Central memory CD8-positive, alpha-beta T cell (primary cell): ENCODE measurements at places on chromosomes 12 and 14.

GRCh38 chr12:67648521-67649260, at the start of gene DYRK2:
Gene DYRK2 (plus strand): TSS chr12:67648745. CDS start chr12:67649134, 389 bp downstream.
- H3K27ac ChIP-seq, result peak within 1 kb of the TSS; percentile 98
- peaks cover 46% of the 10 kb centered on the region for H3K4me1 ChIP-seq
- DNase-seq, result peak; percentile 58
- no peaks in the 10 kb centered on the region for H3K27me3 ChIP-seq
- peaks cover 39% of the 10 kb centered on the region for H3K36me3 ChIP-seq

GRCh38 chr14:89367779-89368120, 49.3 kb downstream of the FOXN3 start:
- peaks cover 12% of the 10 kb centered on the region for H3K36me3 ChIP-seq
- H3K27ac ChIP-seq, result peak overlapping the region; percentile 32
- H3K4me3 ChIP-seq, result no peak overlapping the region

DNA sequence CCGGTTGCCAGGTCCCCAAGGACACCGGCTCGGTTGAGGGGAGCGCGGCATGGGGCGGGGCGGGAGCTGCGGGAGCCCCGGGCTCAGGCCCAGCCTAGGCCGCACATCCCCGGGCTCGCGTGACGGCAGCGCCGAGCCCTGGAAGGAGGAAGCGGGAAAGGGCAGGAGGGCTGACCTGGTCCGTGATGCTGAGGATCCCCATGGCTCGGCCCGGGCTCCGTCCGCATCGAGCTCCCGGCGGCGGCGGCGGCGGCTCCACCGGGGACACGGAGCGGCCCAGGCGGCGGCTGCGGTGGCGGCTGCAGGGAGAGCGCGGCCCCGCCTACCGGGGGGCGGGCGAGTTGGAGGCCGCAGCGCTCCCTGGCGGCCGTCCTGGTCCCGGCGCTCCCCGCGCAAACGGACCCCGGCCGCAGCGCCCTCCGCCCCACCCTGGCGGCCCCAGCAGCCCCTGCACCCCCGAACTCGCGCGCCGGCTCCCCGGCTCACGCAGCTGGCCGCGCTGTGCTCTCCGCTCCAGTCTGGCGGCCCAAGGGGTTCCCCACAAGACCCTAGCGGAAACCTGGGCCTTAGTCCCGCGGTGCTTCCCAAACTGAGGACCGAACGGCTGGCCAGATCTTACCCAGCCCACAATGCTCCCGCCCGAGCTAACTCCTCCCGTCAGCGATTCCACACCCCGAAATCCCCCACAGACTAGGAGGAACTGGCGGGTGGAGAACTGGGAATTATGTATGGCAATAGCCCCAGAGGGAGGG, at the start of gene ANKRD52:
TSS of gene ANKRD52 (minus strand) at position 317 of the 752 bp plus-strand sequence. CDS start at position 202, 115 bp downstream.
- H3K4me1 ChIP-seq, result peaks cover 29% of the 10 kb centered on the region
- peaks cover 31% of the 10 kb centered on the region for H3K36me3 ChIP-seq
- peak within 1 kb of the TSS; percentile 96 for H3K4me3 ChIP-seq
- H3K27ac ChIP-seq, result peak within 1 kb of the TSS; percentile 85
- H3K27me3 ChIP-seq, result no peaks in the 10 kb centered on the region

- no peak for DNase-seq
- H3K4me1 ChIP-seq, result no peaks in the 10 kb centered on the region
- no peaks in the 10 kb centered on the region for H3K36me3 ChIP-seq
- H3K4me3 ChIP-seq, result no peak overlapping the region
- peaks cover 51% of the 10 kb centered on the region for H3K27me3 ChIP-seq
- H3K27ac ChIP-seq, result no peak overlapping the region
These were observed 143.5 kb upstream of the FKBP4 start for GRCh38 chr12:2651068-2651965.

DNA sequence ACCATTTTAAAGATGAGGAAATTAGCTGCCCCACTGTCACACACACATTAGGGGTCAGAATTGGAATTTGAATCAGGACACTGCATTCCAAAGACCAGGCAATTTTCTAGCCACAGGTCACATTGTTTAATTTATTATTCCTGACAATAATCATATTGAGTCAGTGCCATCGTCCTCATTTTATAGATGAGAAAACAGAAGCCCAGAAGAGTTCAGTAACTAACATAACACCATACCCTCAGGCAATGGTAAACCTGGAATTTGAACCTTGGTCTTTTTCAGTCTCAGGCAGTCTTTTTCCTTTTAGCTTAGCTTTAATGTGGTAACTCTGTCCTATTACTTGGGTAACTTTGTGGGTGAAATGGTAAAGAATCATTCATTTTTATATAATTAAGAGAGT, 330.3 kb upstream of the SYT1 start:
- no peaks in the 10 kb centered on the region for H3K4me1 ChIP-seq
- no peak for DNase-seq
- H3K4me3 ChIP-seq, result no peak overlapping the region
- H3K27me3 ChIP-seq, result no peaks in the 10 kb centered on the region

DNA sequence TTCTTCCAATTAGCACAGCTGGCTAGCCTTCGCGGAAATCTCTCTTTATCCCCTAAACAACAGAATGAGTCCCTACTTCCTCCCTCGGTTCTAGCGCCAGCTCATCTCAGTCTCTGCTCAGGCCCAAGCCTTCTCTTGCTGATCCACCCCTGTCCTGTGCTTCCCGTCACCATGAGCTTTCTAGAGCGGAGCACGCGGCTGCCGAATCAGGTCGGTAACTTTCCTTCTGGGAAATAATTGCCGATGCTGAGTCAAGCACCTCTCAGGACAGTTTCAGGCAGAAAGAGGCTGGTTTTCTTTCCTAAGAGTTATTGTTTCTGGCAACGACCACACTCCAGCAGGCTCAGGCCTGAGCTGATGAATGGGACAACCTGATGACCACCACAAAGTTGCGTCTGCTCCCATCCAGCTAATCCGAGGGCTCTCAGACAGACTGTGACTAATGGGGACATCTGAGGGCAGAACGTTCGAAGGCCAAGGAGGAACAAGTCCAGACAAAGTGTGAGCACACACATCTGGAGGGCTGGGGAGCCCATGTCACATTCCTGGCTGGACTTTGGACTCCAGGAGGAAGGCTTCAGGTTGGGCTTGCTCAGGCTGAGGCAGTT, 13.6 kb upstream of the GPR68 start:
- no peaks in the 10 kb centered on the region for H3K27me3 ChIP-seq
- no peak overlapping the region for H3K4me3 ChIP-seq
- H3K36me3 ChIP-seq, result peaks cover 32% of the 10 kb centered on the region

DNA sequence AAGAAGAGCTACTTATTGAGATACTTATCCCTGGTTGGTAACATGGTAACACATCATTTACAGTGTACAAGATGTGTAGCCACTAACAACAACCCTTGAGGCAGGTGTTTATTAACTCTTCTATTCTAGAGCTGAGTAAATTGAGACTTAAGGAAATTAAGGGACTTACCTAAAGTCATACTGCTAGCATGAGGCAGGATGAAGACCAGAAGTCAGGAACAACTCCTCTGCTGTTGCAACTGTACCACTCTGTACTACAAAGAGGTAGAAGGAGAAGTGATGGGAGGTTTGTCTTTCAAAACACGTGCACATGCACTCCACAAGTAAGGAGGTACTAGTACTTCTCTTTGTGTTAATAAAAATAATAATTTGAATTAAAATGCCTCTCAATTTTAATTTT, 79.9 kb downstream of the LLPH start:
- peaks cover 29% of the 10 kb centered on the region for H3K27me3 ChIP-seq
- H3K36me3 ChIP-seq, result no peaks in the 10 kb centered on the region
- H3K4me1 ChIP-seq, result no peaks in the 10 kb centered on the region
- DNase-seq, result no peak
- no peak overlapping the region for H3K27ac ChIP-seq

DNA sequence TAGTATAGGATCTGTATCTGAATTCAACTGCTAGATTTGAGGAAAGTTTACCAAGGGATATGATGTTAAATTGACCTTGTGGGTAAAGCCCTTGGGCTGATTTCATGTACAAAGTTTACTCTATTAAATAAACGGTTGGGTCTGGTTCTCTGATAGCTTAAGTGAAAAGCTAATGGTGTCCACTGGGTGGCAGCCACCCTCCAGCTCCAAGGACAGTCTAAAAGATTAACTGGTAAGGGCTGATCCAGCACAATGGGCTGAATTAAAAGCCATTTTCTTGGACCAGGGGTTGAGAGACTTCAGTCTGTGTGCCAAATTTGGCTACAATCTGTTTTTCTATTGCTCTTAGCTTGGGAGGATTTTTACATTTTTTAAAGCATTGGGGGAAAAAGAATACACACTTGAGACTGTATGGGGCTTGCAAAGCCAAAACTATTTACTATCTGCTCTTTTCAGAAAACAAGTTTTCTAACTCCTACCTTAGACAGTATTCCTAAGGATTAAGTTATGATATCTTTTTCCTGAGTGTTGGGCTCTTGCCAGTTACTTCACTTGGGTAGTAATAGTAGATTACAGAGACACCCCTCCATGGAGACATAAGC, 116.5 kb downstream of the GPHN start:
- DNase-seq, result no peak
- no peaks in the 10 kb centered on the region for H3K27me3 ChIP-seq
- no peak overlapping the region for H3K27ac ChIP-seq
- H3K4me1 ChIP-seq, result no peaks in the 10 kb centered on the region
- H3K4me3 ChIP-seq, result no peak overlapping the region

GRCh38 chr12:101552277-101552676, 42.5 kb upstream of the MYBPC1 start:
- H3K4me1 ChIP-seq, result no peaks in the 10 kb centered on the region
- no peaks in the 10 kb centered on the region for H3K36me3 ChIP-seq
- H3K27me3 ChIP-seq, result peaks cover 50% of the 10 kb centered on the region

- no peak overlapping the region for H3K27ac ChIP-seq
- peaks cover 30% of the 10 kb centered on the region for H3K27me3 ChIP-seq
- no peak overlapping the region for H3K4me3 ChIP-seq
- peaks cover 16% of the 10 kb centered on the region for H3K4me1 ChIP-seq
These were observed 1.9 kb upstream of the SEL1L start for GRCh38 chr14:81535396-81536164.

DNA sequence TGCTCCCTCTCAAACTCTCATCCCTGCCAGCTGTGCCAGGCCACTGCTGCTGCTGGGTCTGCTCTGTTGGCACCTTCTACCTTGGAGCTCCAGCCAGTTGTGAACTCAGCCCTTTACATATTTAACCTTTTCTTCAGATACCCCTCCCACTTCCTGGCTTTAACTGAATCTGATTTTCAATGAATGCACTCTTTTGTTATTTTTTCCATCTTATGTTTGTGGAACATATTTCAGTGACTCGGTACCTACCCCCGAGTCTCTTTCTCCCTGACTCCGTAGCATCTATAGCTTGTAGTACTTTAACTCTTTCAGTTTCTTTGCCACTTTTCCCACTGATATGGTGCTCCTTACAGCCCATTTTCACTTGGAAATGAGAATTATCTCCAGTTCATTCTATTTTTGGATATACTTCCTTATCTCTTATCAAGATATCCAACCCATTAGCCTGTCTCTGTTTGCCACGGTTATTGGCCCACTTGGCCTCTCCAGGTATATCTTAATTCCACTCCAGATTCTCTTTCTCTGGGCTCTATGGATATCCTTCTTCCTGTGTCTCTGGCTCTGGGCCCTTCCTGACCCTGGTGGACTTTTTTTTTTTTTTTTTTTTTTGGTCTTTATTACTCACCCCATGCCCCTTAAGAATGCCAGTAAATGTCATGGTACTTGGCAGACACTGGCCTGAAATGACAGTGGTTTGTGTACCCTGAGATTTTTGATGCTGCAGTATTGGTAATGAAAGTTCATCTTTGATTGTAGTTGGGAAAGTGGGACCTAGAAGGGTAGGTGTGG, 62.7 kb downstream of the PELI2 start:
- peaks cover 5% of the 10 kb centered on the region for H3K27me3 ChIP-seq
- no peak overlapping the region for H3K4me3 ChIP-seq
- DNase-seq, result no peak
- peaks cover 2% of the 10 kb centered on the region for H3K36me3 ChIP-seq
- no peak overlapping the region for H3K27ac ChIP-seq

DNA sequence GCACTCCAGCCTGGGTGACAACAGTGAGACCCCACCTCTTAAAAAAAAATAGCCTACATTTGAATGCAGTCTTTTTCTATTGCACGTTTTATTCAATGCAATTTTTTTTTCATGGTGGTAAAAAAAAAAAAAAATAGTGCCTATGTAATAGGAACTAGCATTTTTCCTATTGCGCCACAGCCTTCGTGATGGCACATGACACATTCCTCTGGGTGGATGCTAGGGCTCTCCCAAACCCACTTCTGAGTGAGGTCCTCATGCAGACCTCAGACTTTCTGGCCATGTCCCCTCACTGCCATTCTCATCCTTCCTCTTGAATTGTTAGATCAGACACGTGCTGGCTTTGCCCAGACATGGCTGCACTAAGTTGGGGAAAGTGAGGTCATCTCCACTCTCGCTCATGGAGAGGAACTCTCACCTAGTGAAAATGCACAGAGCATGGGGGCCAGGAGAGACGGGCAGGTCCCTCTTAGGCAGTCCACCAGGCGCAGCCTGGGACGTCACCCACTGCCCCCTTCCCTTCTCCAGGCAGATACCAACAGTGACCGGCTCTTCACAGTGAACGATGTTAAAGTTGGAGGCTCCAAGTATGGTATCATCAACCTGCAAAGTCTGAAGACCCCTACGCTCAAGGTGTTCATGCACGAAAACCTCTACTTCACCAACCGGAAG, 19.2 kb downstream of the DCAF4 start:
- H3K36me3 ChIP-seq, result peaks cover 33% of the 10 kb centered on the region
- H3K4me3 ChIP-seq, result no peak overlapping the region
- H3K4me1 ChIP-seq, result no peaks in the 10 kb centered on the region
- no peak overlapping the region for H3K27ac ChIP-seq

DNA sequence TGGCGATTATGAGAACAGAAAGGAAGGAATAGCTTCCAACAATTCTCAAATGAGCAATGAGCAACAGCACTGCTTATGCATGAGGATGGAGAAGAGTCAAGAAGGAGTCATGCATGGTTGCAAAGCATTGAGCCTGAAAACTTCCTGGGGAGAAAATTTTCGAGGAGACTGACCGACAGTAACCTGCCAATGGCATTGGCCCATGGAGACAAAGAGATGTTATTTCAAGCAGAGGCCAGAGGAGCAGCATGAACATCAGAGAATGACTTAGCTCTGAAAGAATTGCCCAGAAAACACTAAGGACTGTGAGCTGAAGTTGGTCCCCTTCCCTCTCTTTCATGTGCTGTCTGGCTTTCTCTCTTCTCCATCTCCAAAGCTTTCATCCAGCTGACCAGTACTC, 343.4 kb downstream of the ADAMTS20 start:
- DNase-seq, result no peak
- H3K27me3 ChIP-seq, result no peaks in the 10 kb centered on the region
- H3K4me1 ChIP-seq, result no peaks in the 10 kb centered on the region
- H3K27ac ChIP-seq, result no peak overlapping the region
- H3K36me3 ChIP-seq, result no peaks in the 10 kb centered on the region

- DNase-seq, result no peak
- peaks cover 7% of the 10 kb centered on the region for H3K36me3 ChIP-seq
- peak overlapping the region; percentile 67 for H3K27ac ChIP-seq
- H3K4me1 ChIP-seq, result peaks cover 30% of the 10 kb centered on the region
- peak overlapping the region; percentile 96 for H3K4me3 ChIP-seq
- H3K27me3 ChIP-seq, result no peaks in the 10 kb centered on the region
These were observed 524 bp downstream of the KMT5A start for GRCh38 chr12:123384318-123384993.
